ENCODE measurements at places on chromosomes 3 and 15.

DNA sequence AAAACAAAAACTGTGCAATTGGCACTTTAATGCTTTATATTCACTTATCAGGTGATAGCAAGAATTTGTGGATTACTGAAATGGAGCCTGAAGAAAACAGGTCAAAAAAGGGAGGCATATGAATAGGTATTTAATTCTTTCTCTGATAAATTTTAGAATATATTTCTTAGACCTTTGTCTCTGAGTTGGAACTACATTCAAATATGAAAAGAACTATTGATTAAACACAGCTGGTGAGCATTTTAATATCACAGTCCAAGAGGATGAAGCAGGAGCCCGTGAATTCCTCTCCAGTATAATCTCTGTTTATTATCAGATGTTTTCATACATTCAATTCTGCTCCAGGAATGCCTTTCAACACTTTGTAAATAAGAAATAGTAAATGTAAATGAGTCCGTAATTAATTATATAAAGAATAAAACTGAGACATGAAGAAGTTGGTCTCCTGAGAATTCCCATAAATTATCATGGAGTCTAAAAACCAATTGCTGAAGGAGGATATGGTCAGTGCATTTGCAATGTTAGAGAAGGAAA, 86.3 kb upstream of the ARHGEF26 start:
- no peak for DNase-seq

- DNase-seq, result no peak
Measured at GRCh38 chr15:100526027-100526481, 2.7 kb downstream of the CERS3 start.

GRCh38 chr15:91099616-91099994, 452 bp upstream of the SV2B start:
- DNase-seq, result peak; percentile 34

DNA sequence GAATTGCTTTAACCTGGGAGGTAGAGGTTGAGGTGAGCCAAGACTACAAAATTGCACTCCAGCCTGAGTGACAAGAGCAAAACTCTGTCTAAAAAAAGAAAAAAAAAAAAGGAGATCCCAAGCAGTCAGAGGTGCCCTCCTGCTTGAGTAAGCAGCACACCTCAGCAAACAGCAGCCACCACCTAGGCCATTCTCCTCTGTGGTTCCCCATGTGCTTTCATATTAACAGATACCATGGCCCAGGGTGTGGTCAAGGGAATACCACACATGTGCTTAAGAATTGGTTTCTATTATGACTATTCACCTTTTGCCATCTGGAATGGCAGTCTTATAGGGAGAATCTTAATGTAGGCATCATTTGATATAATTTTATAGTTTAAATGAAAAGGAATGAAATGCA, 24.7 kb upstream of the CSPG5 start:
- no peak for DNase-seq

DNA sequence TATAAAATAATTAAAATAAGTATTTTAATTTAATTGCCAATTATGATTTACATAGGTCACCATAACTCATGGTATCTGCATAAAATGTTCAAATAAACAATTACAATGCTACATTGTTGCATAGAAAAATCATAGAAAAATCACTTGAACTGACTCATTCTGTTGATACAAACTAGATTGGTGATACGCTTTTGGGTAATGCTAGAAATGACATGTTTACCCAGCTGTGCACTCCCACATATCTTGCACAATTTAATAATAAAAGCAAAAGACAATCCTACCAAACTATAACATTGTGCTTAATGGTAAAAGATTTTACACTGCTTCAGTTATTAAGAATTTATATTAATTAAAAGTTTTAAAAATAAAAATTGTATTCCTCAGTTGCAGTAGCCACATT, 45.8 kb upstream of the FBXL22 start:
- no peak for DNase-seq

DNA sequence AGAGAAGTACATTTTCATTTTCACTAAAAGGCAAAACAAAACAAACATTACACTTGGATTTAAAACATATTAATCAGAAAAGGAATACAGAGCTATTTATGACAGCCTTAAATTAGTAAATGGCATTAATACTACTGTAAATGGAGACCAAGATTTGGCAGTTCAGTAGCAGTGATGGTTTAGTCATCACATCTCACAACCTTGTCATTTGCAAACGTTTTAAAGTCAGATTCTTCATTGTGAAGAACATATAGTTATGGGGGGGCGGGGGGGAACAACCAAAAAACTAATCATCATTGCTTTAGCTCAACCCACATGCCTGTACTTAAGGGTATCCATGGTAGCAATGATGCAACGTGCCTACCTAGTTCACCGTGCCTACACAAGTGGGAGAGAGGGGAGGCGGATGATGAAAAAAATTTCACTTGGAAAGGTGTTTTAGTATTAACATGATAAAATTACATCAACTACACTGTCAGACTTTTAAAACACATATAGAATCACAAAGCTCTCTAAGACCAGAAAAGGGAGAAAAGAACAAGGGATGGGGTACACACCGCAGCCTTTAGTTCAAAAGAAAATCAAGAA, 40.1 kb downstream of the DLG1 start:
- no peak for DNase-seq

DNA sequence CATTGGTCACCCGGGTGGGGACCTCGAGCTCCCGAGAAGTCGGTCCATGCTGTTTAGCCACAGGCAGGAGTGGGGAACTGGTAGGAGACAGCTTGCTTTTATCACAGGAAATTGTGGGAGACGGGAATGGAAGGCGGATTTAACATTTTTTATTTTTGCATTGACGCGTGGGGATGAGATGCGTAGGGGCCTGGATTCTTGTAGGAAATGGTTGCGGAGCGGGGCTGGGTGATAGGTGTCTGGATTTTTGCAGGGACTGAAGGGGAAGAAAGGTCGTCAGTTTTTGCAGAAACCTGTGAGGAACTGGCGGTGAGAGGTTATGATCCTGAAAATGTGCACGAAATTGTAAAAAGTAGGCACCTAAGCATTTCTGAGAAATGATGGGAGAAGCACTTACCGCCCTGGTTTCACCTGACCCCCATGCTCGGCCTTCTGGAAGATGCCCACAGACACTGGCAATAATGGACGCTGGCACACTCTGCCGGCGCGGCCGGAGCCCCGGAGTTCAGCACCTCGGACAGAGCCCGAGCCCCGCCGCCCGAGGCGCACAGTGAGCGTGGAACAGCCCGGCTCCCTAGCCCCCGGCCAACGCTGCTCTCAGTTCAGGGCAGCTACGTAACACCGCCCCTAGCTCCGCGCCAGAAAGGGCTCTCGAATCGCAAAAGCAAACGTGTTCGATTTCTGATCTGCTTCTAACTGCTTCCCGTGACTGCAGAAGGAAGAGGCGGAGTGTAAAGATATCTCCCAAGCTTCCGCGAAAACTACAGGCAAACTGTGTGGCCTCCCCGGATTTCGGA, 928 bp downstream of the ANKRD34C start:
- DNase-seq, result peak; percentile 37

DNA sequence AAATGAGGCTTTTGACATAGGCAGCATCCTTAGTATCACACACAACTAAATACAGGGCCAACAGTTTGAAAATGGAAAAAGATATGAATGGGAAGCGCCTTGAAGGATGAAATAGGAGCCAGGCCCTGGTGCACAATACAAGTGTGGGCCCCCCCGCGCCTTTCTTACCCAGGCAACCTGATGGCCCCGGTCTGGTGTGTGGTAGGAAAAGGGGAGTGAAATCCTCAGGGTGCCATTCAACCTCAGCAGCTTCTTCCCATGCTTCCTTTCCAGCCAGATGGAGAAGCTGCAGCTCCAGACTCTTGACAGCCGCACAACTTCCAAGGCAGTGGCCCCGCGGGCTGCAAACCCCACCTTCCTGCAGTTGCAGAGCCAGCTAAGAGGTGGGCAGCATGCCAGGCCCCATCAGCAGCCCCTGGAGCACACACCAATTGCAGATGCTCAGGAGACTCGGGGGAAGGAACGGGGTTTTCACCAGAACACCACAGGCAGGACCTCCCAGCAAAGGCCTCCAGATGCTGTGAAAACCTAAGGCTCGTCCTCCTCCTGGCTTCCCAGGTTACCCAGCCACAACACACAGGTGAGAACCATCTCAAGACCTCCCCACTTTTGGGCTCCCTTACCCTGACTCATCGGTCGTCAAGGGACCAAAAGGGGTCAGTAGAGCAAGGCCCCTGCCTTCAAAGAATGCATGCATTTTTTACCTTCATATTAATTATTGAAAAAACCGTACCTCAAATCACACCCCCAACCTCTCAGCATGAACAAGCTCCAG, 101.6 kb downstream of the CPN2 start:
- DNase-seq, result no peak

- no peak for DNase-seq
Measured at GRCh38 chr3:109442531-109442930, 105.2 kb upstream of the DPPA4 start.

DNA sequence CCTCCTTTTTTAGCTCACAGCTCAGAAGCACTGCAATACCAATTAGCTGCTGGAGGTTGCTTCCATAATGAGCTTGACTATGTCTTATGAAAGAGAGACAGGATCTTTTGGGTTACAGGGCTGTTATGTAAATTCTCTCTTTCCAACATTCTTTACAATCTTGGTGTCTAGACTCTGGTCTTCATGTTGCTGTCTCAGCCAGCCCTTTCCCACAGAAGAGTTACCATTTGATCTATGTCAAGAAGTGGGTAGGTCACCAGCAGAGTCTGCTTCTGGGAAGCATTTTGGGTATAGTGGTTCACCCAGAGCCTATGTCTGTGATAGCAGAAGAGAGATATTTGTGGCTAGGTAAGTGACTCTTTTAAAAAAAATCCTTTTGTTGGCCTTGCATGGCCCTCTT, 234.5 kb downstream of the SATB1 start:
- DNase-seq, result no peak

DNA sequence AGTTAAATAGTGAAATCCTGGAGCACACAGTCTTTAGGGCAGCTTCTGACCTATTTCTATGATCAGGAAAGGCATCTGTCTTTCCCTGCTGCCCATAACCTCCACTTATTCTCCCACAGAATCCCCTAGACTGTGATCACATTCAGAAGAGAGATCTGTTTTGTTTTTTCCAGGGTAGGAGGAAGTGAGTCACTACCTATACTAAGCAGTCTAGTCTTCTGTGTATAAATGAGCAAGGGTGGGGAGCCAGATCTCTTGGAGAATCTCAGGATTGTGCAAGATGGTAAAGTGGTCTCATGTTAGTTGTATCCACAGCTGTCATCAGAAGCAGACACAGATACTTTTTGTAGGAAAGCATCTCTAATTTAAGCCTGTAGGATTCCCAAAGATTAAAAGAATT, 11.8 kb upstream of the FBXO22 start:
- DNase-seq, result no peak

DNA sequence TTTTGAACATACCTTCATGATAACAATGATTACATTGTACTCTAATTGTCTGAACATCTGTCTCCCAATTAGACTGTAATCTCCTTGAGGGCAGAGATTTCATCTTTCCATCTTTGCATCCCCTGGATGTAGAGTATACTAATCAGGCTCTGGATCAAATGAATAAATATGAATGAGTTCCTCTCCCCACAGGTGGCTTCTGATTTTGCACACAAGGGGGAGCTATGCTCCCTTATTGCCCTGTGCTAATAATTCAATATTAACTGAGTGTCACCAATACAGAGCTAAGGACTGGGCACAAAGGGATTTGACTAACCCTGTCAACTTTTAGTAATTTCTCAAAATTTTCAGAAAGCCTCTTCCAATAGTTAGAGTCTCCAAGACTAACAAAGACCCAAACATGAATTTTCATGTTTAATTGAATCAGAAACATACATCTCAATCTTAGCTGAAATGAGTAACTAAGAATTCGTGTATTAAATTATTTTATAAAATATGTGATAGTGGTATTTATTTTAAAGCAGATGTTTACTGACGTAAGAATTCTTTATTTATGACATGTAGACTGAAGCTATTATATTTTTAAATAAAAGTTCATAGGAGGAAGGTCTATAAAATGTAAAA, 3.0 kb downstream of the DUOXA1 start:
- DNase-seq, result no peak

DNA sequence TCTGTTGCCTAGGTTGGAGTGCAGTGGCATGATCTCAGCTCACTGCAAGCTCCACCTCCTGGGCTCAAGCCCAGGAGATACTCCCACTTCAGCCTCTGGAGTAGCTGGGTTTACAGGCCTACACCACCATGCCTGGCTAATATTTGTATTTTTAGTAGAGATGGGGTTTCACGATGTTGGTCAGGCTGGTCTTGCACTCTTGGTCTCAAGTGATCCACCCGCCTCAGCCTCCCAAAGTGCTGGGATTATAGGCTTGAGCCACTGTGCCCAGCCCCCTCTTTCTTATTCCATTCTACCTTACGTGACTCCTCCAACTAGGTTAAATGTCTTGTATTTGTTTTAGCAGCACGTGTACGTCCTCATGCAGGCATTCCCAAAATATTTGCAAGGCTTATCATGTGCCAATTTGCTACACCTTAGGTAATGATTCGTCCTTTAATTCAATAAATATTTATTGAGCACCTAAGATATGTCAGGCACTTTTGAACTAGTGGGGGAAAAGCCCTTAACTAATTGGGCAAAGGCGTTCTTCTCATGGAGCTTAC, 14.9 kb upstream of the MAGI1 start:
- no peak for DNase-seq

- DNase-seq, result no peak
Measured at GRCh38 chr3:117761703-117762620, 1052.4 kb downstream of the TUSC7 start.

GRCh38 chr3:194497799-194498575, 11.2 kb upstream of the ATP13A3 start:
- no peak for DNase-seq

GRCh38 chr3:123275691-123276090, 73.9 kb downstream of the SEC22A start:
- DNase-seq, result no peak

DNA sequence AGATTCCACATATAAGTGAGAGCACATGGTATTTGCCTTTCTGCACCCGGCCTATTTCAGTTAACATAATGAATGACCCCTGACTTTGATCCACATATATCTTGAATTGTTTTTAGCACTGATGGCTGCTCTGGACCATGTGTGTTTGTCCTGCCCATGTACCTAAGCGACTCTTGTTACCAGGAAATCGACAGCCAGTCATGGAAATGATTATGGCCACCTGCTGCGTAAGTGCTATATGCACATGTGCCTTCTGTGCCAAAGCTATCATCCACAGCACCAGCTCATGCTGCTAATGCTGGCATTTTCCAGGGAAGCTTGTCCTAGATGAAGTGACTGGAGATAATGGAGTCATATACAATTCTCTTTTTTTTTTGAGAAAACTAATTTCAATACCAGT, 103.7 kb downstream of the PEX5L start:
- no peak for DNase-seq

DNA sequence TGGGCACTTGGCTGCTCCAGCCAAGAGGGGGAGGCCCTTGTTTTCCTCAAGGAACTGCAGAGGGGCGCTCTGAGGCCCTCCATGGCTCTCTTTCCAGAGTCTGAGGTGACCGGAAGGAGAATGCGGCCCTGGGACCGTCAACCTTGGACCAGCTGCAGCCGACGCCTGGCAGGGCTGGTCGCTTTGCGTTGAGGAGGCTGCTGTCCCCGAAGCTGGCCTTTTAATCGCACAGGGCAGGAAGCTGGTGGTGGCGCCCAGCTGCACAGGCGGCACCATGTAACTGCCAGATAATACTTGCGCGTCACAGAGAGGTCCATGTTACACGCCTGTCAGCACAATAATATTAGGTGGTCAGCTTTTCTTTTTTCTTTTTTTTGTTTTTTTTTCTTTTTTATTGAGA, 875 bp upstream of the HLTF start:
- no peak for DNase-seq

- DNase-seq, result no peak
Measured at GRCh38 chr15:95261546-95261945, 1030.2 kb downstream of the MCTP2 start.

- no peak for DNase-seq
Measured at GRCh38 chr3:140580746-140581145, 97.1 kb upstream of the TRIM42 start.

All from stimulated activated CD4-positive, alpha-beta T cell treated with anti-CD3 and anti-CD28 coated beads, Interleukin-4, amount 100 ng/mL, for 48 hours (primary cell).